ENCODE measurements at places on chromosomes 11 and 22.

- DNase-seq, result no peak
Observed at GRCh38 chr22:26019596-26019995, 149.7 kb upstream of the SEZ6L start.

DNA sequence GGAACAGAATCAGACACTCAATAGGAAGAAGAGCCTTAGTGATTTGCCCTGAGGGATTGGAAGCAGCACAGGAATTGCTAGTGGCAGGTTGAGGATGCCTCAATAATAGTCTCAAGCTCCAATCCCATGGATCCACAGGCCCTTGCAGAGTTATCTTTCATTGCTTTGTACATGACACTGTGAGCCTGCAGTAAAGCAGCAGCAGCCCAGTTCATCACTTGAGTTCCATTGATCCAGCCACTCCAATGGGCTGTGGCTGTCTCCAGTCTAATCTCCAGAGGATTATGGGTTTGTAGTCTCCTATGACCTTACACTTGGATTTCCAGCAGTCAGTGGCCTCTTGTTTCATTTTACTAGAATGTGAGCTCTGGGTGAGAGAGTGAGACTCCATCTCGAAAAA, 45.4 kb downstream of the AAMDC start:
- no peak for DNase-seq

GRCh38 chr11:80144897-80145594, 704.2 kb upstream of the TENM4 start:
- DNase-seq, result no peak

DNA sequence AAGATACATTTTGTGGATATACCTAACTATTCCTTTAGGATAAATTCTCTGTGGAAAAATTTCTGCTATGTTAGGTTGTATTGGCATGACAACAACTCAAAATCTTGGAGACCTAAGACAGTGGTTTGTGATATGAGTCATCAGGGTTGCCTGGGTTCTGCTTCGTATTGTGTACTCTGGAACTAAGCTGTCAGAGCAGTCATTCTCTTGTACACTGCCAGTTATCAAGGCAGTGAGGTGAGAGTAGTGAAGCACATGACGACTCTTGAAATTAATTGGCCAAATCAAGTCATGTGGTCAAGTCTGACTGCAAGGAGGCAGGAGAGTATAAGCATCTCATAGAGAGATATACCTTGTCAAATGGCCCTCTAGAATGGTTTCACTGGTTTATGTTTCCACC, 104.4 kb downstream of the FANCF start:
- DNase-seq, result no peak

DNA sequence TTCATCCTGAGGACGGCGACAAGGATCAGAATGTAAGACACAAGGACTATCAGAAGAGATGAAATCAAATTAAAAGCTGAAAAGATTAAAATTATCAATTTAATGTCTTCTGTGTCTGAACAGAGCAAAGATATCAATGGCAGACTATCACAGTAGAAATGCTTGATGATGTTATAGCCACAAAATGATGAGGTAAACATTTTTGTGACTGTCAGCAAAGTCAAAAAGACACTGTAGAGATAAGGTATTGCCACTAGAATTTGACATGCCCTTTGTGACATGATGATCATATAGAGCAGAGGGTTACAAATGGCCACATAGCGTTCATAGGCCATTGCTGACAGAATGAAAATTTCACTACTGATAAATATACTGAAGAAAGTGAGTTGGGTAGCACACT, 12.2 kb downstream of the OR5J2 start:
- no peak for DNase-seq

DNA sequence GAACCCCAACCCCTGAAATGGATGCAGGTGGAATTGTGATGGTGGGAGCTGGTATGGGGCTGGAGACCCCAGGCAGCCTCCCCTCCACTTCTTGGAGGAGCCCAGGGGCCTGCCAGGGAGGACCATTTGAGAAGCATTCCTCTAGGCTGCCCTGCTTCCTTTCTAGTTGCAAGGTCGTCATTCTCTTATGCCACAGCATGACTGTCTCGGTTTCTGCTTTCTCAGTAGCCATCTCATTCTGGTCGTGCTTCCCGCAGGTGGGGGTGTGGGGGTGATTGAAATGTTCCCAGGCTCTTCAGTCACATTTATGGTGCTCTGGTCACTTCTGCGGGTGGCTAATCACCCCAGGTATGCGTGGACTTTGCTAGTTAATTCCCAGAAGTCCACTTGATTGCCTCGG, 223.7 kb upstream of the TBCEL start:
- no peak for DNase-seq

GRCh38 chr11:60084631-60085273, 3.7 kb upstream of the MS4A2 start:
- DNase-seq, result no peak

- no peak for DNase-seq
Observed at GRCh38 chr22:29679316-29679715, 40.5 kb upstream of the CABP7 start.

DNA sequence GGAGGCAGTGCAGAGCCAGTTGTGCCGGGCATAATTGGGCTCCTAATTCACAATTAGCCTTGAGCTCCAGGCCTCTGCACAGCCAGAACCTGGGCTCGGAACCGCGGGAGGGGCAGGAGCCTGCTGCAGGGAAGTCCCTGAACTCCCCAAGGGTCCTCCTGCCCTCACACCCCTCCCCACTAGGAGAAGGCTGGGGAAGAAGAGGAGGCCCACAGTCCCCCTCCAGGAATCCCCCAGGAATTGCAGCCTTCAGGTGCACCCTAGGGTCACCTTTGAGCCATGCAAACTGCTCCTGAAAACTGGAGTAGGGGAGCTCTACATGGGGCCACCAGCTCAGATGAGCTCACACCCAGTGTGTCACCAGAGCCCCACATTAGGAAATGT, 93.8 kb upstream of the LMO1 start:
- no peak for DNase-seq

DNA sequence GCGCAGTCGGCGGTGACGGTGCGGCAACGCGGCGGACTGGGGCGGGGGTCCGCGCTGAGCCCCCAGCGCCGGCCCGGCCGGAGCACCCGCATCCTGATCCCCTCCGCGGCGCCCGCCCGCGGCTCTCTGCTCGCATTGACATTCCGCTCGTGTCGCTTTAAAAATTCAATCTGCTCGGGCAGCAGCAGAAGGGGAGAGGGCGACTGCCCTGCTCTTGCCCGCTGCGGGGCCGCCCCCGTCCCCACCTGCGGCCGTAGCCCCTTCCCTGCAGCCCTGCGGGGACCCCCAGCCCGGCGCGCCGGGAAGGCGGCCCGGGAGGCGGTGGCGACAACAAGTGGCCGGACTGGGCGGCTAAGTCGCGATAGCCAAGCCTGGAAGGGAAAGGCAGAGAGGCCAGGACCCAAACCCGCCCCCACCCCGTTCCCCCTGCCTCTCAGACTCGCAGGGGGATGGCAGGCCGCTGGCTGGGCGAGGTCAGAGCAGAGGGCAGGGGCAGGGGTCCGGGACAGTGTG, 1.1 kb downstream of the CABP7 start:
- no peak for DNase-seq

- DNase-seq, result no peak
Observed at GRCh38 chr11:2097356-2097997, 41.7 kb downstream of the IGF2 start.

GRCh38 chr11:102929972-102930371, 25.6 kb downstream of the MMP13 start:
- no peak for DNase-seq

GRCh38 chr11:82577246-82577645, 156.4 kb downstream of the FAM181B start:
- no peak for DNase-seq

DNA sequence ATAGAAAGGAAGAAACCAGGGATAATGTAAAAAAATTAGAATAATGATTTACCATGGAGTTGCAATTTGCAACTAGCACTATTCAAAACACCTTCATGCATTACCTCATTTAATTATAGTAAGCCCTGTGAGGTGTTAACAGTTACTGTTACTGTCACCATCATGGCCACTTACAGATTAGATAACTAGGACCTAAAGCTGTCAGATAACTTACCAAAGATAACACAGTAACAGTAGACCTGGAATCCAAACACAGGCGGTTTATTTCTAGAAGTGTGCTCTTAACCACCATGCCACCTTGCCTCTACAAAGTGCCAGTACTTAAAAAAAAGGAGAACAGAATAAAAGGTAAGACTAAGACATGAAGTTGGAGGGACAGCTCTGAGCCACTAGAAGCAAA, 11.1 kb upstream of the LARGE1 start:
- DNase-seq, result no peak

DNA sequence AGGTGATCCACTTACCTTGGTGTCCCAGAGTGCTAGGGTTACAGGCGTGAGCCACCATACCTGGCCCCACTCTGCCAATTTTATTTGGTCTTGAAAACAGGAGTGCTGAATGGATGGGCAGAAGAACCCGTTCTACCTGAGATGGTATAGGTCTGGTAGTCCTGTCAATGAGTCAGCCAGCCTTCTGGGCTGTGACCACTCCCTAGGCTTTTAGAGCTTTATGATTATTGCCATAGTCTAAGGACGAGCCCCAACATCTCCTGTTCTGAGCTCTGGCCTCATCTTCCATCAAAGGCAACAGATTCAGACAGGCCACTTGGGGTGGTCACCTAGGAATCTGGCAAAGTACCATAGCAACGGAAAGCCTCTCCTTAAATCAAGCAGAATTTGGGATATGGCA, 11.5 kb downstream of the ZDHHC5 start:
- DNase-seq, result no peak

GRCh38 chr11:86804951-86805350, 4.6 kb downstream of the PRSS23 start:
- no peak for DNase-seq

DNA sequence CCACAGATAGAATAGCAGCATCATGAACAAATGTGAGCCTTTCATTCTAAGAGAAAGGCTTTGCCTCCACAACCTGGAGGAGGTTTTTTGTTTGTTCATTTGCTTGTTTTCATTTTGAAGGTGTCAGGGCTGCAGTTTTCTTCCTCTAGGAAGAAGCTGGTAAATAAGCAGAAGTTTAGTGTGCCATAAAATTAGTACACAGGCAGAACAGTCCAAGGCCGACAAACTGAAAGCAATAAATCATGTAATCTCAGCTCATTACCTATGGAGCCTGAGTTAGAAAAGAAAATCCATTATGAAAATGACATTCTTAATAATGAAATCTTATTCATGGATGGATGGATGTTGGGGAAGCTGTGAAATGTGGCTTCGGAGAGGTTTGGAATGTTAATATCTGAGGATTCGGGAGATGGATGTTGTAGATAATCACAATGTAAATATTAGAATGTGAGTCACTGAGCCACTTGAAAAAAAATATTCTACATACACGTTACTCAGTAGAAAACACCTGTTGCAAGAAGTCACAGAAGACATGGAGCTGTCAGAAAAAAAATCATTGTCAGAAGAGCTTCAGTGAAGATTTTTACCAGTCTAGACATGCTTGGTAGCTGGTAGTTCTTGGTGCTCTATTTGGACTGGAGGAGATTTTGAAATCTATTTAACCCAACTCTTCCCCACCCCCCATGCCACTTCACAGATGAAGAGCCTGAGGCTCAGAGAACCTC, 15.0 kb upstream of the ZDHHC13 start:
- DNase-seq, result no peak

- no peak for DNase-seq
Observed at GRCh38 chr22:39873965-39874364, 19.6 kb downstream of the ENTHD1 start.

- DNase-seq, result no peak
Observed at GRCh38 chr22:38728871-38729796, 23.4 kb downstream of the GTPBP1 start.

- no peak for DNase-seq
Observed at GRCh38 chr11:117970400-117971024, 15.7 kb upstream of the IL10RA start.

DNA sequence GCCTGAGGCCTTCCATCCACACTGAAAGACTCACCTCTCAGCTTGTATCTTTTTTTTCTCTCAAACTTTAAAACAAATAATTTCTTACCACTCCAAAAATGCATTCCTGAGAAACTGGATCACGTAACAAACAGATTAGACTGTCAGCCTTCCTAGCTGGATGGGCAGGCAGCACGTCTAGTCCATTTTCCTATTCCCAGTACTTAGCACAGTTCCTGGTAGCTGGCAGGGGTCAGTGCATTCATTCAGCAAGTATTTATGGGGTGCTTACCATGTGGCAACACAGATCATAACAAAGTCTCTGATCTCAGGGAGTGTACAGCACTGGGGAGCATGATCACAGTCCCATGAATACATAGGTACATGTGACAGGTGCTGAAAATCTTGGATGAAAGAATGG, 89.6 kb downstream of the UBASH3B start:
- no peak for DNase-seq

- no peak for DNase-seq
Observed at GRCh38 chr11:4916581-4916980, 2.6 kb downstream of the OR51G2 start.

GRCh38 chr11:87258171-87258833, 220.6 kb downstream of the TMEM135 start:
- DNase-seq, result no peak

DNA sequence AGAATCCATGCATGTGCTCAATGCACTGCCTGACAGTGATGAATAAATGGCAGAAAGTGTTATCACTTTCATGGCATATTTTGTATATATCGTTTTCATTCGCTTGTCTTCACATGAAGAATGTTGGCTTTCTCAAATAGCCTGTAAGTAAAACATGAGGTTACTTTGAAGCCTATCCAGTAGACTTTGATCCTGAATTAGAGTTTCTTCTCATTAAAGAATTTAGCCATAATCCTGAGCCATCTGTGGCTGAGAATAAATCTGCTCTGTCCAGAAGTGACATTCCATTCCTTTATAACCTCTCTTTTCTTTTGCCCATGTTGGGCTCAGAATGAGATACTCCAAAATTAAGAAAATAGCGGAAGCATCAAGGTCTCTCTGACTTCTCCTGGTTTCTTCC, 1071.7 kb upstream of the TENM4 start:
- DNase-seq, result no peak

- DNase-seq, result no peak
Observed at GRCh38 chr11:70725278-70725677, 326.9 kb downstream of the CTTN start.

GRCh38 chr11:121448431-121448941, 3.6 kb upstream of the SORL1 start:
- no peak for DNase-seq

GRCh38 chr22:37746366-37747079, 49.7 kb downstream of the TRIOBP start:
- DNase-seq, result no peak
